NCI-H2081 treated with DMSO at 0.1 percent for 48 hours (cell line): ENCODE measurements at places on chromosomes 3 and 15.

GRCh38 chr15:48865370-48866079 lies 12.4 kb upstream of the EID1 start:
- no peak for DNase-seq

- no peak for DNase-seq
Measured at GRCh38 chr15:68059630-68060029, 5.5 kb downstream of the PIAS1 start.

DNA sequence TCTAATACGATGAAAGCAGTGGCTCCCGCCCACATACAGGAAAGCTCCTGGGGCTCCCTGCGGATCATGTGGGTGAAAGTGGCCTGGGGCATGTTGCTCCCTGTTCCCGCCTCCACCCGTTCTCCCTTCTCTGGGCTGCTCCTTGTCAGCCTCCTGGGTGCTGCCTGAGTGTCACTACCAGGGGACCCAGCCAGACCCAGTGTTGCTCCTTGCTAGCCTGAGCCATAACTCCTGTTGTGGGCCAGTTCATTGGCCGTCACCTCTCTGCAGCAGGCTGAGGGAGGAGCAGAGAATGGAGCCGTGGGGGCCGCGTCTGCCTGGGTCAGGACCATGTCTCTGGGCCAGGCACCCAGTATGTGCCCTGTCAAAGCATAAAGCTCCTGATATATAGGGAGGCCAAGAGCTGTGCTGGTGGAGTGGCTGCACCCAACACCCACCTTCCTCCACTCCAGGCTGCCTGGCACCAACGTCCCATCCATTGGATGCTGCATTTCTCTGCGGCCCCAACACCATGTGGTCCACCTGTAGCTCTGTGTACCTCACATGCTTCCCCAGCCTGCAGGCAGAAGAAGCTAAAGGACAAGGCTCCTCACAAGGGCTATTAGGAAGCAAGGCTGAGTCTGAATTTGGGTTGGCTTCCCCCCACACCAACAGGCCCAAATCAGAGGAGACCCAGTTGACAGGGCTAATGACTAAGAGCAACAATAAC lies 40.5 kb downstream of the KLF13 start:
- DNase-seq, result no peak

GRCh38 chr3:81270603-81271379 lies 490.7 kb downstream of the GBE1 start:
- DNase-seq, result no peak

GRCh38 chr3:169387751-169388696 lies 275.5 kb downstream of the MECOM start:
- no peak for DNase-seq

- no peak for DNase-seq
Measured at GRCh38 chr3:16229681-16230080, 35.1 kb downstream of the DPH3 start.

GRCh38 chr3:150062492-150062891 lies 91.8 kb upstream of the PFN2 start:
- DNase-seq, result no peak
